ENCODE measurements at places on chromosomes 11 and 22.

DNA sequence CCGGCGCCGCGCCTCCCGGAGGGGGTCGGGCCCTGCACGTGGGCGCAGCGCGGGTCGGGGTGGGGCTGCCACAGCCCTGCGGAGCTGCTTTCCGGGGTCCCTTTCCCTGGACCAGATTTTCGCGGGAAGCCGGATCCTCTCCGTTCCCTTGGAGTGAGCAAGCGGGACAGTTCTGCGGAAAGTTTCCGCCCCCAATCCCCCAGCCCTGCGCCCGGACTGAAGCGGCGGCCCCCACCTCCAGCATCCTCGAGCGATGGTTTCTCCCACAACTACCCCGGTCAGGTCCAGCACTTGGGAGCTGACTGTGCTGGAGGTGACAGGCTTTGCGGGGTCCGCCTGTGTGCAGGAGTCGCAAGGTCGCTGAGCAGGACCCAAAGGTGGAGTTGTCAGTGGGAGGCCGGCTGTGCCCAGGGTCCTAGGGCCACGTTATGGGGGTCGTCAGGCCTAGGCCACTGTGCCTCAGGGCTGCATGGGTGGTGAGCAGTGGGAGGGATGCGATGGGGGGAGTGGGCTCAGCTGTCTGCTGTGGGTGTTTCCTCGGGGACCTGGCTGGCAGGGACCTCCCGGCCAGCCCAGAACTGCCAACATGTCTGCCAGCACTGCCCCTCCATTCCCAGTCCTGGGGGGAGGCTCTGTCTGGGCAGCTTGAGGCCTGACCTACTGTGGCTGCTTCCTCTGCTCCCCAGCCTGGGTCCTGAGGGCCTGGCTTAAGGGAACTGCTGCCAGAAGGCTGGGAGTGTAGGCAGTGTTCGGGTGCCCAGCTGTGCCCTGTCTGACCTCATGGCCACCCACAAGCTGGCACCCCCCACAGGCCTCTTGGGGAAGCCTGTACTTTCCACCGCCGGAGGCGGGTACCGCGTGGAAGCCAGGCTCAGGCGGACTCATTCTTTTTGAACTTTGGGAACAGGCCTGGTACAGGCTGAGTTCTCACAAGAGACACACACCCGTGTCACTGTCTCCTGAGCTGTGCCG lies 726 bp downstream of the ST3GAL4 start:
- no peak for DNase-seq

- peak; percentile 20 for DNase-seq
These were observed 128.4 kb downstream of the OPCML start for GRCh38 chr11:133403900-133404299.

DNA sequence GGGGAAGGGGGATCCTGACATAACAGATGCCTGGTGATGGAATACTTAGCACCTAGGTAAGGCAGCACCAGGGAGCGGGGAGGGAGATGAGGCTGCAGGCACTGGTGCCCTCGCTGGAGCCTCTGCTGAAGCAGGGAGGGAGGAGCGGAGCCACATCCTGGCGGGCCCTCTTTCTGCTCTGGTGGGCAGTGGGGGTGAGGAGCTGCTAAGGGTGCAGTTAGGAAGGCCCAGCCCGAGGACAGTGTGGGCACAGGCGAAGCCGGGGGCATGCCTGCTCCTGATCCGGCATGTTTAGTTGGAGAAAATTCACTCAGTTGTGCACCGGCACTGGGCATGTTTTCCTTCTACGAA lies 83.9 kb downstream of the MED15 start:
- no peak for DNase-seq

GRCh38 chr11:116413301-116414242 lies 359.2 kb downstream of the BUD13 start:
- DNase-seq, result no peak

- DNase-seq, result no peak
These were observed 37.7 kb upstream of the B3GAT1 start for GRCh38 chr11:134449713-134450112.

DNA sequence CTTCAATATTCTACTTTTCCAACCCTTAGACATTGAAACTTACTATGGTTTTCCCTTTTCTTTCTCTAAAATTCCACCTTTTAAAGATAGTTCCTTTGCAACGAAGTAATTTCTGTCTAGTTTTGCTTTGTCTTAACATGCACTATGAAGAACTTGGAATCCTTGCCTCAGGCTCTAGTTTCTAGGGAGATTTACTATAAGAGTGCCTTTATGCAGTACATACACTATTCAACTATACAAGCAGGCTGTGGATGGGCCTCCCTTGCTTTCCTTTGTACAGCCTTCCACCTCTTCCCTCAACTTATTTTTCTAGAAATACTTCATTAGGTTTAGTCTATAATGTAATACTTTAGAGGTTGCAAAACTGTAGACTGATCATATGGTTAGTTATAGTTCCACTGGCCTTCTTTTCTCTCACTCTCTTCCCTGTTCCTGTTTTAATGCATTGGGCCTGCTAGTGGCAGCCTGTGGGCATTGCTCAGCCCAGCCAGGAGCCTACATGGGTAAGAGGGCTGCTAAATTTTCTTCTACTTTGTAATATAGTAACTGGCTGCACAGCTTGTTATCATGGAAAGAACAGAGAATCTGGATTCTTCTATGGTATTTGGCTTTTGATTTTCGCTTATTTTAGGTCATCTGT lies 100.2 kb downstream of the C11orf87 start:
- no peak for DNase-seq

DNA sequence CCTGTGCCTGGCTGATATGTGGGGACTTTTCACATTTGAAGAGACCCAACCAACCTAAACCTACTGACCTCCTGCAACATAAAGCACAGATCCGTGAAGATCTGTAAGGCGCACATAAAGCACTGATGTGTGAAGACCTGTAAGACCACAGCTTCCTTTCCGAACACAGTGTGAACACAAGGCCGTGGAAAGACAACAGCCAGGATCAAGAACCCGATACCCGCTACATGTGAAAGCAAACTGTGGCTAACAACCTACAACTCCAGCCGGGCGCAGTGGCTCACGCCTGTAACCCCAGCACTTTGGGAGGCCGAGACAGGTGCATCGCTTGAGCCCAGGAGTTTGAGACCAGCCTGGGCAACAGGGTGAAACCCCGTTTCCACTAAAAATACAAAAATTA lies 17.6 kb upstream of the PPFIA1 start:
- DNase-seq, result no peak

- no peak for DNase-seq
These were observed 87.0 kb downstream of the MORC2 start for GRCh38 chr22:30881361-30882183.

DNA sequence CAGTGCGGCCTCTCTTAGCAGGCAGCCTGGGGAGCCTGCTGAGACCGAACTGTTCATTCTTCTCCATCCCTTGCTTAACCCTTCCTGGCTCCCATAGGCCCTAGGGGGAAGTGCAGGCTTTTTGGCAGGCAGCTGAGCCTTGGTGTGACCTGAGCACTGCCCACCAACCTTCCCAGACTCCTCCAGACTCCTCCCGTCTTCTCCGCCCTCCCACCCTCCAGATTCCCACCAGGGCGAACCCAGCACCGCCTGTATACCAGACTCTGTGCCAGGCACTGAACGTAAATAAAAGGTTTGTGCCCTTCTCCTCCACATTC lies 7.9 kb downstream of the RELT start:
- no peak for DNase-seq

GRCh38 chr22:24725736-24726135 lies 48.8 kb downstream of the PIWIL3 start:
- no peak for DNase-seq

GRCh38 chr11:125245299-125245698 lies 80.7 kb downstream of the PKNOX2 start:
- DNase-seq, result no peak

- no peak for DNase-seq
These were observed 39.0 kb upstream of the MMP20 start for GRCh38 chr11:102664001-102664752.

GRCh38 chr11:19938866-19939265 lies 221.4 kb downstream of the DBX1 start:
- DNase-seq, result no peak

DNA sequence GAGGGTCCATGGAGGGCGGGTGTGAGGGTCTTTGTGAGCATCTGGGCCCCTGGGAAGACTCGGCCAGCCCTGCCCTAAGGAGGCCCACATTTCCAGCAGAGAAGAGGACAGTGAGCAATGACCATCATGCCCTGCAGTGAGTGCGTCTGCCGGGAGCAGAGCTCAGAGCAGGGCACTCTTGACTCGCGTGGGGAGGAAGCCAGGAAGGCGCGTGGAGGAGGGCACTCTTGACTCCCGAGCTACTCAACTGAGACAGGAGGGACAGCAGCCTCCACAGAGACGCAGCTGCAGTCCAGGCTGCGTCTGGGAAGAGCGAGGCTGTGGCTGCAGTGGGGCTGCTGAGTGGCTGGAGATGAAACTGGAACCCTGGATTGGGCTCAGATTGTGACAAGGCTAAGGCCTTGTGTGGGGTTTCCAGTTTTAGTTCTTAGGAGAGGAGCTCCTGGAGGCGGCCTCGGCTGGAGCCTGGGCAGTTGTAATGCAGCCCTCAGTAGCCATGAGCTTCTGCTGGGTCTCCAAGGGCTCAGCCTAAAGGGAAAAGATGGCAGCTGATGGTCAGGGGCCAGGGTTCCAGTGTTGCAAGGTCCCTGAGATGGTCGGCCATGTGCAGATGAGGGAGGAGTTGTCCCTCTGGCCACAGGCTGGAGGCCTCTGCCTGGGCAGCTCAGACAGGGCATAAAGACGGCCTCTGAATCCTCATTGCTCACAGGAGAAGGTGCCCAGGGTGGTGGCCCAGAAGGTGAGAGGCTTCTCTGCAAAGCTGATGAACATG lies 264.7 kb upstream of the B3GAT1 start:
- DNase-seq, result no peak

GRCh38 chr11:86957976-86958646 lies 2.9 kb upstream of the FZD4 start:
- DNase-seq, result no peak

- no peak for DNase-seq
These were observed at the start of gene FAM83F for GRCh38 chr22:39994566-39995392. Gene FAM83F, plus strand, starts transcription at chr22:39994954. Its CDS starts 89 bp downstream, at chr22:39995043.

DNA sequence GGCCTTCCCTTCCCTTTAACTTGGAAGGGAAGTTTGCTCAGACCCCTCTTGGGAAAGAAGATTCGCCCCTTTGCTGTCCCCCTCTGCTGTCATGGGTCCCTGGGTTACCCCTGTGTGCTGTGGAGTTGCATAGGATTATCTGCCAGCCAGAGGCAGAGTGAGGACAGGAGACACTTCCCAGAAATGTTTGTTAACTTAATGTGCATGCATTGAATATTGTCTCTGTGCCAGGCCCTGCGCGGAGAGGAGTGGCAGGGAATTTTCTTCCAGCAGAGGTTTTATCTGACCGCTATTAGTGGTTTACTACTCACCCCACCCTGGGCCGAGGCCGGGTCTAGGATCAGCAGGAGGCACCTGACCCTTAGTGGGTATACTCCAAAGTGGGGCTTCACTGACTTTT lies 894.8 kb downstream of the TBC1D22A start:
- no peak for DNase-seq

DNA sequence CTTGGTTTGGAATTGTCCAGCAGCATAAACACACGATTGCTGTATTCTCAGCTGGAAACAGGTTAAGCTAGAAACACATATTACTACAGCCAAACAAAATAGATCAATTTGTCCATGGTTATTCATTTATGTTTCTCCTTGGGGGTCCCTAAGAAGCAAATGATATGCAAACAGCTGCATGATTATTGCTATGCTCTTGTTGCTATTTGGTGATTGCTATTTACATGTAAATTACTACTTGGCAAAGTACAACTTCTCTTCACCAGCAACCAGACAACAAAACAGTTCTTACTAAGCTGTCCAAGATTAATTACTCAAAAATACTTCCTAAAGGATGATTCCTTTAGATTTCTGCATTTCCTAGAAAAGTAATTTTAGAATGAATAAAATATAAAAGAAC lies 567.9 kb upstream of the ARHGAP42 start:
- no peak for DNase-seq
